ENCODE measurements at places on chromosomes 2 and 18. TPM values are rescaled to one million over a fixed set of nuclear protein-coding genes. Genes with fewer than 3 reads are reported as not detected.

DNA sequence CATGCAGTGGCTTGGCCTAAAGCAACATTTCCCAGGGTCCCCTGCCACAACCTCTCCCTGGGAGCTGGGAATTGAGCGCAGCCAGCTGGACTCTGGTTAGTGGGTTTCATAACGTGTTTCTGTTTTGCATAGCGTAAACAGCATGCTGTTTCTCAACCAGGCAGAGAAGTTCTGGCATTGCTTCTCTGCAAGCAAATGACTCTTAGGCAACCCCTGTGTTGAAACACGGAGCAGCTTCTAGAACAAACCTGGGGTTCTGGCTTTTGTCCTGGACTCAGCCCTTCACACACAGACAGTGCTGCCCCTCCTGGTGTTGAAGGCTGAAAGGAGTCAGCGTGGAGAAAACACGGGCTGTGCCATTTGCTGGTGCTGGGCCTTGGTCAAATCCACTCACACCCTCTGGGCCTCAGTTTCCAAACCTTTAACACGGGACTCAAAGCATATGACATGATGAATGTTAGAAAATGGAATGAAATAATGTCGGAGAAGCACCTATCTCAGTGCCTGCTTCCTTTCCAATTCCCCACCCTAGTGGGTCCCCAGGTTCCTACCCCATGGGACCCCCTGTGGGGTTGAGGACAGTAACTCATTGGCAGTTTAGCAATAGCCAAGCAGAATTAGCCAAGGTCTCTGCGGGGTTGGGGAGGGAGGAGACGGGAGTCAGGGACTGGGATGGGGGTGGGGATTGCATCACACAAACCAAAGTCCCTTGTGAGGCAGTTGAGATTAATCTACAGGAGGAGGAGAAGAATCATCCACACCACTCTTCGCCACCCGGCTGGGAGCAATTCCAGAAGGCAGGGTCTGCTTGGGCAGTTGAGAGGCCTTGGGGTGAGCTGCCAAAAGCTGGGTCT, 30.2 kb upstream of the IL1R2 start:
- no peak overlapping the region for H3K4me3 ChIP-seq
- peaks cover 12% of the 10 kb centered on the region for H3K36me3 ChIP-seq
- no peak for DNase-seq
- H3K27ac ChIP-seq: no peak overlapping the region
- H3K4me1 ChIP-seq: no peaks in the 10 kb centered on the region

The FBLN7 gene
- total RNA-seq: 0.20 TPM

DNA sequence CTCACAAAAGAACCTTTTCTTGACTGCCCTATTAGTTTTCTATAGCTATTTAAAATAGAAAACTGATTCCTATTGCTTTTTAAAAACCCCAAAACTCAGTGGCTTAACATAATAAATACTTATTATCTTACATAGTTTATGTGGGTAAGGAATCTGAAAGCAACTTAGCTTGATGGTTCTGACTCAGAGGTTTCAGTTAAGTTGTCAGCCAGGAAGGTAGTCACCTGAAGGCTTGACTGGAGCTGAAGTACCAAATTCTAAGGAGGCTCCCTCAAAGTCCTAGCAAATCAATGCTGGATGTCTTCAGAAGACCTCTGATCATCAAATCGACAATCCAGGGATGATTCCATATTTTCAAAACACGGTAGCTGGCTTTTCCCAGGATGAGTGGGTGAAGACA, 546.6 kb upstream of the CDH2 start:
- no peak overlapping the region for H3K4me3 ChIP-seq
- DNase-seq: no peak
- H3K4me1 ChIP-seq: no peaks in the 10 kb centered on the region
- H3K36me3 ChIP-seq: no peaks in the 10 kb centered on the region

The FAM117B gene
- 28.9 TPM for total RNA-seq

DNA sequence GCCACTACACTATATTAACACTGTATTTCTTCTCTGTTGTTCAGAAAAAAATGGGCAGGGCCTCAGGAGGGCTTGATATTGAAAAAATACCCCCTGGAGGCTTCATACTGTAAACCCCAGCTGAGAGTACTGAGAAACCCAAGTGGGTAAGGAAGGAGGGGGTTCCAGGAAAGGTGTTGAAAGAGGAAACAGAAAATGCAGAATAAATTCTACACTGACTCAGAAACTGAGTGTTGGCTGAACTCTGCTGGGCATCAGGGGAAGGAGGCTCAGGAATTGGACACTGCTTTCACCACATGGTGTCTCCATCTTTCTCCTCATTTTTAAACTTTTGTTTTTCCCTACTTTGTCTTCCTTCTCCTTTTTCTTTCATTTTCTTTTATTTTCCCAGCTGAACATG, 253.7 kb downstream of the DYM start:
- no peaks in the 10 kb centered on the region for H3K4me1 ChIP-seq
- no peak overlapping the region for H3K4me3 ChIP-seq
- peaks cover 2% of the 10 kb centered on the region for H3K27me3 ChIP-seq
- DNase-seq: no peak
- H3K27ac ChIP-seq: no peak overlapping the region

The BBS5 gene
- total RNA-seq: 3.3 TPM

DNA sequence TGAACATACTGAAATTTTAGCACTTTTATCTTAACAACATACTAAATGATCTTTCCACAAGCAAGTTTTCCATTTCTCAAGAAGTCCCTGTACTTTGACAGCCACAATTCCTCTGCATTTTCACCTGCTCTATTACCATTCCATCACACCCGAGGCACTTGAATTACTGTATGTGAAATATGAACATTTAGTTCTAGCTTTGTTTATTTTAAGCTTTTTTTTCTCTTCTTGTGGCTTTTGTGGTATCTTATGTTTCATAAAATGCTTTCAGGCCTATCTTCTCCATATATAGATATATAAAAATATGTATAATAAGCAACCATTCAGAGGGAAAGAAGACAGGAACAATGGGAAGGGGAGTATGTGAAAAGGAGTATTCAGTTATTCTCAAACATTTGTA, 693.9 kb downstream of the SATB2 start:
- peaks cover 2% of the 10 kb centered on the region for H3K4me1 ChIP-seq
- no peaks in the 10 kb centered on the region for H3K27me3 ChIP-seq
- no peak overlapping the region for H3K27ac ChIP-seq
- H3K36me3 ChIP-seq: no peaks in the 10 kb centered on the region
- H3K4me3 ChIP-seq: no peak overlapping the region

DNA sequence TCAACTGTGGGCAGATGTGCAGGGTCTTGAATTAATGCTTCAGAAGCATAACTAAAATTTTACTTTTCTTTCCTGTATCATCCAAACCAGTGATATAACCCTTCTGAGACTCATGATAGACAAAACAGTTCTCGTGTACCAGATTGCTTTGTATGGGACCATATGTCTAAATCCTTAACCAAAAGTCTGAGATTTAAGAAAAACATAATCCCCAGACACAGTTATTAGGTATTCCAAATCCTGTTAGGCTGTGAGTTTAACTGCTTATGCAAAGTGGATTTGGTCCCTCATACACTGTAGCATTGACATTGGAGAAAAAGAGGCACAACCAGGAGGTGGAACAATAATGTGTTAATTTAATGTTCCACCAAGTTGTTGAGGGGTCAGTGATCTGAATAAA, 235.0 kb downstream of the PMAIP1 start:
- peaks cover 5% of the 10 kb centered on the region for H3K36me3 ChIP-seq
- H3K27me3 ChIP-seq: no peaks in the 10 kb centered on the region
- H3K4me1 ChIP-seq: peaks cover 2% of the 10 kb centered on the region
- no peak for DNase-seq
- H3K27ac ChIP-seq: no peak overlapping the region
- no peak overlapping the region for H3K4me3 ChIP-seq

- peaks cover 6% of the 10 kb centered on the region for H3K36me3 ChIP-seq
- peak; percentile 63 for DNase-seq
- peak within 1 kb of the TSS; percentile 70 for H3K27ac ChIP-seq
- peaks cover 15% of the 10 kb centered on the region for H3K27me3 ChIP-seq
- peak within 1 kb of the TSS; percentile 98 for H3K4me3 ChIP-seq
Measured at GRCh38 chr2:136765256-136766072, at the start of gene THSD7B. Gene THSD7B, plus strand, starts transcription at chr2:136765545. Its CDS starts 116,634 bp downstream, at chr2:136882179.

GRCh38 chr18:54957996-54958395, 1.3 kb downstream of the CCDC68 start:
- no peak overlapping the region for H3K4me3 ChIP-seq
- no peaks in the 10 kb centered on the region for H3K27me3 ChIP-seq
- no peak for DNase-seq
- H3K27ac ChIP-seq: no peak overlapping the region

DNA sequence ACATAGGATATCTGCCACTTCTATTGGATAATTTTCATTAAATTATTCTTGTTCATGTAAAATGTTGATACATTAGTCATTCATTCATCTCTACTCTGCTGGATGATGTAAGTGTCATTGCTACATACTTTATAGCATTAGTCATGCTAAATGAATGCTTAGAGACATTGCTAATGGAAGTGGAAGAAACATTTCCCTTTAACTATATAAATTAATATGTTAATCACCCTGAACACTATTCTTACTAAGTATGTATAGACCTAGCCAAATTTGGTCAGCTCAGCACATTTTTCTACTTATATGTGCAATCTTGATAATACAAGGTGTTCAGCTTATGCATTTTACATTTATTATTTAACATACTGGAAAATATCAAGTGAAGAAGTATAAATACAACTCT, 160.2 kb downstream of the DPP4 start:
- H3K4me1 ChIP-seq: peaks cover 5% of the 10 kb centered on the region
- no peaks in the 10 kb centered on the region for H3K27me3 ChIP-seq
- no peak overlapping the region for H3K4me3 ChIP-seq
- no peak for DNase-seq

The MLPH gene
- total RNA-seq: 4.3 TPM

- H3K36me3 ChIP-seq: no peaks in the 10 kb centered on the region
- peaks cover 26% of the 10 kb centered on the region for H3K27me3 ChIP-seq
- DNase-seq: no peak
- H3K4me3 ChIP-seq: peak overlapping the region; percentile 80
- peaks cover 5% of the 10 kb centered on the region for H3K4me1 ChIP-seq
Measured at GRCh38 chr2:10720306-10720705, 1.1 kb upstream of the ATP6V1C2 start.

DNA sequence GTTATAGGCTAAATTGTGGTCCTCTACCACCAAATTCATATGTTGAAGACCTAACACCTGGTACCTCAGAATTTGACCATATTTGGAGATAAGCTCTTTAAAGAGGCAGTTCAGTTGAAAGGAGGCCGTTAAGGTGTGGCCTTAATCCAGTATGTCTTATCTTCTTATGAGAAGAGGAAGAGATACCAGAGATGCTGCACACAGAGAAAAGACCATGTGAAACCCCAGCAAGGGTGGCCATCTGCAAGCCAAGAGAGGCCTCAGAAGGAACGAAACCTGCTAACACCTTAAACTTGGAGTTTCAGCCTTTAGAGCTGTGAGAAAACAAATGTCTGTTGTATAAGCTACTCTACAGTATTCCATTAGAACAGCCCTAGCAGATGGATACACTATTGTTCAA, 528.1 kb upstream of the DCC start:
- H3K27ac ChIP-seq: no peak overlapping the region
- peaks cover 2% of the 10 kb centered on the region for H3K27me3 ChIP-seq
- H3K4me3 ChIP-seq: no peak overlapping the region
- DNase-seq: no peak
- no peaks in the 10 kb centered on the region for H3K36me3 ChIP-seq
